ENCODE measurements at places on chromosomes 5 and 9.

GRCh38 chr5:96220610-96221390 lies 212.2 kb downstream of the PCSK1 start:
- DNase-seq, result no peak

DNA sequence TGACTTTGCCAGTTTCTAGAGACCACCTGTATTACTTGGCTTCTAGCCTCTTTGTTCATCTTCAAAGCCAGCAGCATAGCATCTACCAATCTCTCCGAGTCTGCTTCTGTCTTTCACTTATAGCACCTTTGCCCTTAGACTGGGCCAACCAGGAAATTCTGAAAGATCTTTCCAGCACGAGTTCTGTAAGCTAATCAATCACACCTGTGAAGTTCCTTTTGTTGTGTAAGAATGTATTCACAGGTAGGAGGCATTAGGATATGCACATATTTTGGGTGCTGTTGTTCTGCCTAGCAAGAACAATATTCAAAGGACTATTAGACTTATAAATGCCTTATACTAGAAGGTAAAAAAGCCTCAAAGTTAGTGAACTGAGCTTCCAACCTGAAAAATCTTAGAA lies 232.1 kb downstream of the CDH12 start:
- no peak for DNase-seq

DNA sequence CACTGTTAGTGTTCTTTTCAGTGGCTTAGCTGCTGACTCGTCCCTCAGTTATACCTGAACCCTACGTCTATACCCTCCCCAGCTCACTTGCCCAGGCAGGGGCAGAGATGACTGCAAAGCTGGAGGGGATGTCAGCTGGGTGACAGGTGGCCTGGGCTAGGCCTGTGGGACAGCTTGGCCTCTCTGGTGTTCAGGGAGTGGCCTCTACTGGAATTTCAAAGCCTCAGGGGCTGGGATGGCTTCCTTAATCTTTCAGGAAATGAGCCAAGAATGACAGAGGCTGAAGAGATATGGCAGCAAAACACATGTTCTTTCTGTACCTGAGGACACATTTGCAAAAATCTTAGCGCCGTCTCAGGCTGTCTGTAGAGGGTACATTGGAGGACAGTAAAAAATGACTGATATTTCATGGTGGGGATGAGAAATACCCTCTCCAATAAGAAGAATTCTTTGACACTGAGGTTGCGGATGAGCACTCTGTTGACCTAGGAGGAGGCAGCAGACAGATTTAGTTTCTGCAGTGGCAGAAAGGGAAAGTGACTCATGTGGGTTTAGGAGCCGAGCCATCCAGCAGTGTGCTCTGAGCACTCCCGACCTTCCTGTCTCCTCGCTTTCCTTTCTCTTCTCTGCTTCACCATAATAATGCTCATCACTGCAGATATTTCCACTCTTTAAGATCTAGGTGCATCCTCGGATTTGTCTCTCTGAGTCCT lies 54.4 kb downstream of the ENTREP1 start:
- no peak for DNase-seq

GRCh38 chr5:74052441-74053221 lies 426.6 kb downstream of the ARHGEF28 start:
- no peak for DNase-seq

DNA sequence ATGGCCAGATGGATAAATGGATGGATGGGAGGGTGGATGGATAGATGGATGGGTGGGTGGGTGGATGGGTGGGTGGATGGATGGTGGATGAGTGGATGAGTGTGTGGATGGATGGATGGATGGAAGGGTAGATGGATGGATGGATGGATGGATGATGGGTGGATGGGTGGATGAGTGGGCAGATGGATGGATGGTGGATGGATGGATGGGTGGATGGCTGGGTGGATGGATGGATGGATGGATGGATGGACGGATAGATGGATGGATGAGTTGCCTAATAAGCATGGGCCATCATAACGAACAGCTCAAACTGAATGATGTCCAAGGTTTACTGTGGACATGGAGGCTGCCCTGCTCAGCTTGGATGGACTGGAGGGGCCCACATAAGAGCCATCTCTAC lies 89.8 kb upstream of the SMIM23 start:
- no peak for DNase-seq

Measured in thymus (tissue), 14 donors.